ENCODE measurements at places on chromosomes 13 and 19. TPM values are rescaled to one million over a fixed set of nuclear protein-coding genes. Genes with fewer than 3 reads are reported as not detected.
A peak's percentile ranks its signal among the peaks of the same experiment; 100 is the strongest.

Gene ZSCAN5A
- 15.2 TPM for polyA plus RNA-seq

DNA sequence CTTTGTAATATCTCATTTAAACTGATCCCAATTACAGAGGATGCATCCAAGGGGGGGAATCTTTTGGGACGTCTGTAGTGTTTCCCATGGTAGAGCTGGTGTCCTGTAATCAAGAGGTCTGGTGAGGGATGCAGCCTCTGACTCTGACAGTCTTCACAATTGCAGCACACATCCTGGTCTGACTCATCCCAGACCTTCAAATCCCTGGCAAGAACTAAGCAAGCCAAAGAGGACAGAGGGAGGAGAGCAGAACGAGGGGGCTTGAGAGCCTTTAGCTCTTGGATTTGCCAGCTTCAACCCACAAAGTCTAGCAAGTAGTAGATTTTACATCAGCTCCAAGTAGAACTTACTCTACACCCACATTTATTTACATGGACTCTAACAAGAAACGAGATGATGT is 17.3 kb upstream of the FCGBP start:
- DNase-seq, result no peak

DNA sequence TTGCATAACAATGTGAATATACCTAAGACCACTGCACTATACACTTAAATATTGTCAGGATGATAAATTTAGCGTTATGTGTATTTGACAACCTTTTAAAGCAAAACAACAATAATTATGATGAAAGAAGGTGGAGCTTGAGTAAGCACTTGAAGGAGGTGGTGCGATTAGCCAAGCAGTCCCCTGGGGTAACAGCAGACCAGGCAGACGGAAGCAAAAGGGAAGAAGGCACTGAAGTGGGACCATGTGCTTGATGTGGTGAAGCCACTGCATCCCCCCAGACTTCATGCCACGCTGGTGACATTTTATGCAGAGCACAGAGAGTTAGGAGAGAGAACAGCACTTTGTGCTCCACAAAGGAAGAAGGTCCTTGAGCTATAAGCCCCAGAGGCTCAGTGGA is 58.3 kb upstream of the ZNF507 start:
- no peak for DNase-seq

DNA sequence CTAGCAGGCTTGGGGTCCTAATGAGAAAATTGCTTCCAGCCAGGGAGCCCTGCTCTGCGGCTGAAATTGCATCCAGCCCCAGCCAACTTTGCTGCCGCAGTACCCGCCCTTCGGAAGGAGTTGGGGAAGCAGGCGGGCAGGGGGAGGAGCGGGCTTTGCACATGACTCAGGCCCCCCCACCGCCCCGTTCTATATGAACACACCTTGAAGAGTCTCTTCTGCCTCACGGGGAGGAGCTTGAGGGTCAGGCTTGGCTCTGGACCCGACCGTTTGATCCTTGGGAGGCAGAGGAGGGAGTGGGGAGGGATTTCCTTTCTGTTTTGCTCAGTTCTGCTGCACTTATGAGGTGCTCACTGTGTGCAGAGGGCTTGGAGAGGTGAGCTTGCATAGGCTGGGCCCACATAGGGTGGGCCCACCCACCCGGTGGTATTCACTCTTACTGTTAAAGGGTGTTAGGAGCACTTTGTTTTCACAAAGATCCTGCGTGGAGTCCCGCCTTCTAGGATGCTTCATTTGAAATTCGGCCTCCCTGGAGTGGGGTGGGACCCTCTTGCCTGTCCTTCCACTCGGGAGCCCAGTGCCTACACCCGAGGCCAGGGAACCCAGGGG is 46.5 kb downstream of the LYL1 start:
- no peak for DNase-seq

DNA sequence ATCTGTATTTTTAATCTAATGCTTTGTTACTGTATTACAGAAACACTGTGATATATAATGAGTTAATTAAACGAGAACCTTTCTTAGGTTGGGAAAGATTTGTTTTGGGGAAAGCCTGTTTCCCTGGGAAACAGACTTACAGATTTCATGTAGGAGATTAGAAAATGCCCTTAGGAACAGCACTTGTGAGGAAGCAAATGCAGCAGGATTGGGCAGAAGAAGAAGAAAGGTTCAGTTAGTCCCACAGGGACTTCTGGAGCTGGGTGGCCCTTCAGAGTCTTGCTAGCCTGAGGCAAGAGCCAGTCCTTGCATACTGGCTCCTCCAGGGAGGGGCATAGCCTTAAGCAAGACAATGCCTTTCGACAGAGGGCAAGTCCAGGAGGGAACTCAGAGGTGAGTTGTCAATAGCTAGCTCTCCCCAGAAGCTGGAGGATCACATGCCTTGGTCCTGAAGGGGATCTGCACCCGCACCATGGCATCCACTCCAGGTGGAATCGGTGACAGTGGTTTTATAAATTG is 36.8 kb downstream of the N4BP2L1 start:
- no peak for DNase-seq

Gene SPACA4
- polyA plus RNA-seq, result 0.37 TPM

Gene ACTL9
- not detected for polyA plus RNA-seq

Gene TMC4
- 31.5 TPM for polyA plus RNA-seq

- no peak for DNase-seq
Measured at GRCh38 chr19:10611907-10612306, 13.4 kb upstream of the SLC44A2 start.

- DNase-seq, result no peak
Measured at GRCh38 chr13:45896285-45896684, 44.7 kb upstream of the SIAH3 start.

DNA sequence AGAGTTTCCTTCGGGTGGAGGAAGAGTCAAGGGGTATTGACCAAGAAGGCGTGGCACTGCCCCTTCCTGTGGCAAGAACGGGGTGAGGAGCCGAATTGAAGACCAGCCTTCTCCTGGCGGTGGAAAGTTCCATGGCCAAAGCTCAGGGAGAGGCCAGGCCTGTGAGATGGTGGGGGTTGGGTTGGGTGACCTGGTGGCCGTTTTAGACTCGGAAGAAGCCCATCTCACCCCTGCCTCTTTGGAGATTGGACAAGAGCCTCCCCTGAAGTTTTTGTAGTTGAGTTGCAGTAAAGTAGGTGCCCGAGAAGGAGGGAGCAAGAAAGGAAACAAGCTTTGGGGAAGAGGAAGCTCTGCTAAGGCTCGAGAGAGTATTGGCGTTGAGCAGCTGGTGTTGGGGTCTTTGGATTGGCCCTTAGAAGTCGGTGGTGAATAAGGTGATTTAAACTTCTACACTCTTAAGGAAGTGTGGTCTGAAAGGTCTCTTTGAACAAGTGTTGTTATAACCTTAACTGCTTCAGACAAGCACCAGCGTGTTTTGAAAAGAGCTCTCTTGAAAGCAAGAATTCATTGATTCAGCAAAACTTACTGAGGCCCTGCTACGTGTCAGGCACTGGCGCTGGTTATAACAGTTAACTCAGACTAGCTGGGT is 964 bp downstream of the SPINT2 start:
- no peak for DNase-seq

Gene FRY
- polyA plus RNA-seq, result 49.2 TPM

- DNase-seq, result no peak
Measured at GRCh38 chr13:33932769-33933406, 114.9 kb downstream of the RFC3 start.

GRCh38 chr13:35979361-35979951 is 151.7 kb downstream of the DCLK1 start:
- no peak for DNase-seq

DNA sequence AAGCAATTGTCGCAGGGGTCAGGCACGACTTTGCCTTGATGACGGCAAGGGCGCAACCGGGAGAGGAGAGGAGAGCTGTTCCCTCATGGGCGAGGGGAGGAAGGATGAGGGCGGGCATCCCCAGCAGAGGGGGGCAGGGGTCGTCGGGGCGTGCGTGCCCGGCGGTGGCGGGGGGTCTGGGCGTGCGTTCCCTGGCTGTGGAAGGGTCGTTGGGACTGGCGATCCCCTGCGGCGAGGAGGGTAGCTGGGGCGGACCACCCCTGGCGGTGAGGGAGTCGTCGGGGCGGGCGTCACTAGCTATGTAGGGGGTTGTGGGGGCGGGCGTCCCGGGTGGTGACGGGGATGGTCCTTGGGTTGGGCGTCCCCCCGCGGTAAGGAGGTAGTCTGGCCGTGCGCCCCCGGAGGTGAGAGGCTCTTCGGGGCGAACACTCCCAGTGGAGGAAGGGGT is 1.7 kb downstream of the COMP start:
- DNase-seq, result no peak

GRCh38 chr19:40284501-40285352 is at the start of gene AKT2:
AKT2 (minus strand) TSS chr19:40285345; CDS start chr19:40265267, 20,078 bp downstream.
- peak; percentile 82 for DNase-seq

DNA sequence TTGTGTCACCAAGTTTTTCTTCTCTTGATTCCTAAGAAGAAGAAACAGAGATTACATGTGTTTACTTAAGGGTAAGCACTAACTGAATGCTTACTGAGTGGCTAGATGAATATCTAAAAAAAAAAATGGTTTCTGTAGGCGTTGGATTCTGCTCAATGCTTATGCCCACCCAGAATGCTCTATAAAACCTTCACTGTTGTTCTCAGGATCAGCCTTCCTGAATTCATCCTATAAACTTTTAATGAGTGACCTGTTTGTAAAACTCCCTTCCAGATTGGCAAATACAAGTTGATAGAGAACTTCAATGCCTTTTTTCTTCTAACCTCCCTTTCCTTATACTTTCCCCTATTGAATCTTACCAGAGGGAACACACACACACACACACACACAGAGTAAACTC is 90.2 kb downstream of the NDFIP2 start:
- DNase-seq, result no peak

- DNase-seq, result no peak
Measured at GRCh38 chr13:100510208-100510957, 78.2 kb downstream of the GGACT start.

Gene ACP7
- polyA plus RNA-seq, result 0.13 TPM

GRCh38 chr13:45748941-45749759 is 47.0 kb downstream of the CBY2 start:
- no peak for DNase-seq

DNA sequence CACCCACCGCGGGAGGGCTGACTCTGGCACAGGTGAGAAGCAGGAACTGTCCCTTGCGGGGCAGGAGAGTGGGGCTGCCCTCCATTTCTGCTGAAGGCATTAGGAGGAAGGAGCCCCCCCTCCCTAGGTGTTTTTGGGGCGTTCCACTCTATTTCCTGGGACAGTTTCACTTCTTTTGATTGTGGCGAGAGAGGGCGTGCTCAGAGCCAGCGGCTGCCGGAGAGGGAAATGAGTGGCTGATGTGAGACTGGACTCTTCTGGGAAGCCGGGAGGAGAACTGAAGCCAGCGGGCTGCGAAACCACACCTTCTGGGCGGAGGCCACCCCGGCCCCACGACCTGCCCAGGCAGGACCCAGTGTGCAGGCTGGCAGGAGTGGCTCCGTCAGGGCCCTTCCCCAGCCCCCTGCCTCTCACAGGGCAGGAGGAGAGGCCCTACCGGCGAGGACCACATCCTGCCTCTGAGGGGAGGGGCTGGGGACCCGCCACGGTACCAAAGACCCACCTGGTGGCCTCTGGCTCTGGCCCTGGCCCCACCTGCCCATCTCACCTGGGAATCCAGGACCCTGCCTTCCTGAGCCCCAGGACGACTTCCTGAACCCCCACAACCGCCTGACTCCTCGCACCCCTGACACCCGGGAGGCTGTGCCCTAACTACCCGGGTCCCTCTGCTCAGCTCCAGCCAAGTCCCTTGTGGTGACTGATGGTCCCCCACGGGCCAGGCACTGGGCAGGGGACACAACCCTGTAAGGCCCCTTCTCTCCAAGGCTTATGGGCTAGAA is 25.9 kb downstream of the MPND start:
- DNase-seq, result no peak

Gene NKPD1
- polyA plus RNA-seq, result 0.10 TPM

- DNase-seq, result no peak
Measured at GRCh38 chr19:9528757-9529336, 9.6 kb downstream of the ZNF426 start.

GRCh38 chr13:101271681-101272245 is 144.5 kb downstream of the NALCN start:
- DNase-seq, result no peak

GRCh38 chr13:60922576-60923231 is 492.9 kb downstream of the PCDH20 start:
- no peak for DNase-seq

Gene SLAIN1
- polyA plus RNA-seq, result 27.4 TPM

Gene ZNF154
- 50.7 TPM for polyA plus RNA-seq

Gene LRP3
- 26.5 TPM for polyA plus RNA-seq

- DNase-seq, result no peak
Measured at GRCh38 chr19:13104848-13105711, 2.4 kb upstream of the LYL1 start.

DNA sequence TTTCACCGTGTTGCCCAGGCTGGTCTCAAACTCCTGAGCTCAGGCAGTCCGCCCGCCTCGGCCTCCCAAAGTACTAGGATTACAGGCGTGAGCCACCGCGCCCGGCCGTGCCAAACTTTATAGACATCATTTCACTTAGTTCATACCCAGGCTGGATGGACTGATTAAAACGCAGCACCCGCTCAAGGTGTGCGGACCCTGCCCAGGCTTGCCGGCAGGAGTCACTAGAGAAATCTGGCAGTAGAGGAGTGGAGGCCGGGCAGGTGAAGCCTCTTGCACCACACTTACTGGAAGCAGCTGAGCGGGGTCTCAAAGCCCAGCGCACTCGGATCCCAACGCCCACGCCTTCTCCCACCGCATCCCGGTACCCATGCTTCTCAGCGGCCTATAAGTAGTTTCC is 11.4 kb downstream of the PTGIR start:
- no peak for DNase-seq

Gene LYPD5
- 0.49 TPM for polyA plus RNA-seq

Gene TEX101
- polyA plus RNA-seq, result 0.09 TPM

GRCh38 chr13:99634672-99635071 is 133.4 kb downstream of the TM9SF2 start:
- no peak for DNase-seq

GRCh38 chr13:97726664-97727280 is 226.7 kb upstream of the IPO5 start:
- DNase-seq, result peak; percentile 85

DNA sequence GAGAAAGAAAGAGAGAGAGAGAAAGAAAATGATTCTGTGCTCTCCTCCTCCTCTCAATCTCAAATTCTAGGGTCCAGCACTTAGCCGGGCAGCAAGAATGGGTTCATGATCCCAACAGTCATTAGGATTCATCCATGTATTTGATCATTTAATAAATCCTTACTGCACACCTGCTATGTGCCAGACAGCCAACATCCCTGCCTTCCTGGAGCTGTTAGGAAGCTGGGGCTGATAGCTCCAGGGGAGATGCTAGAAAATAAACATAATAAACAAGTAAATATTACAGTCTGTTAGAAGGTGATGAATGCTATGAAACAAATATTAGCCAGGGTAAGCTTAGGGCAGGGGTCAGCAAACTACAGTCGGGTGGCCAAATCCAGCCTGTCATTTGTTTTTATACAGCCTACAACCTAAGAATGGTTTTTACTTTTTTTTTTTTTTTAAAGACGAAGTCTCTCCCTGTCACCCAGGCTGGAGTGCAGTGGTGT is 9.9 kb upstream of the ACP7 start:
- no peak for DNase-seq
